ENCODE measurements at places on chromosomes 1 and 21.

GRCh38 chr1:13702425-13703127 lies 2.6 kb downstream of the PRDM2 start:
- no peak for DNase-seq

DNA sequence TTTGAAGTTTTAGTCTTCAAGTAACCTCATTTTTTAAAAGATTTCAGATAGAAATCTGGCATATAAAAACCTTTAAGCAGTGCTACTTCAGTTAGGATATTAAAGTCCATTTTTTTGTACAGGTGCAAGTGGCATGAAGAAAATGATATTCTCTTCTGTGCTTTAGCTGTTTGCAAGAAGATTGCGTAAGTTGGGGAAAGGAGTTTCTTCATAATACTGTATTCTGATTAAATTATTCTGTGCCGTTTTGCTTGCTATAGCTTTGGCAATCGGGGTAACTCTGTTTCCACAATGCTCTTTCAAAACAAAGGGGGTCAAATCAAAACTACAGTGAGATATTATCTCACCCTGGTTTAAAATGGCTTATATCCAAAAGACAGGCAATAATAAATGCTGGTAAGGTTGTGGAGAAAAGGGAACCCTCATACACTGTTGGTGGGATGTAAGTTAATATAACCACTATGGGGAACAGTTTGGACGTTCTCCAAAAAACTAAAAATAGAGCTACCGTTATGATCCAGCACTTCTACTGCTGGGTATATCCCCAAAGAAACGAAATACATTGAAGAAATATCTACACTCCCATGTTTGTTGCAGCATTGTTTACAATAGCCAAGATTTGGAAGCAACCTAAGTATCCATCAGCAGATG lies 27.1 kb downstream of the MAEL start:
- DNase-seq = no peak

- DNase-seq = peak; percentile 54
Measured at GRCh38 chr1:185681034-185681633, 53.1 kb upstream of the HMCN1 start.

GRCh38 chr1:63797056-63797726 lies 23.4 kb downstream of the ROR1 start:
- no peak for DNase-seq

DNA sequence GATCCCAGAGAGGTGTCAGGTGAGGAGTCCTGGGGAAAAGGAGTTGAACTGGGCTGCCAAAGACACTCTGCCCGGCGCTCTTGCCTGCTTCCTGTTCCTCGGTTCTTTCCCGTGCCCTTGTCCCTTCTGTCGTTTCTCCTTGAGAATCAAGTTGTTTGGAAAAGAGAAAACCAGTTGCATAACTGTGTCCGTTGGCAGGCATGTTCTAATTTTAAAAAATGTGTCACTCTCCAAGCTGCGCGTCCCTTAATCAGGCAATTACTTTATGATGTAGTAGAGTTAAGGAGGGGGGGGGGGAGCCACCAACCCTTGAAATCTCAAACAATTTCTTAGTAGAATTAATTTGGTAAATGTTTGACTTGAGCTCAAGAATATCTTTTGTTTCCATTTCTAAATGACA lies 105.9 kb upstream of the IGSF21 start:
- no peak for DNase-seq

GRCh38 chr1:236830116-236830515 lies 35.0 kb downstream of the MTR start:
- no peak for DNase-seq

DNA sequence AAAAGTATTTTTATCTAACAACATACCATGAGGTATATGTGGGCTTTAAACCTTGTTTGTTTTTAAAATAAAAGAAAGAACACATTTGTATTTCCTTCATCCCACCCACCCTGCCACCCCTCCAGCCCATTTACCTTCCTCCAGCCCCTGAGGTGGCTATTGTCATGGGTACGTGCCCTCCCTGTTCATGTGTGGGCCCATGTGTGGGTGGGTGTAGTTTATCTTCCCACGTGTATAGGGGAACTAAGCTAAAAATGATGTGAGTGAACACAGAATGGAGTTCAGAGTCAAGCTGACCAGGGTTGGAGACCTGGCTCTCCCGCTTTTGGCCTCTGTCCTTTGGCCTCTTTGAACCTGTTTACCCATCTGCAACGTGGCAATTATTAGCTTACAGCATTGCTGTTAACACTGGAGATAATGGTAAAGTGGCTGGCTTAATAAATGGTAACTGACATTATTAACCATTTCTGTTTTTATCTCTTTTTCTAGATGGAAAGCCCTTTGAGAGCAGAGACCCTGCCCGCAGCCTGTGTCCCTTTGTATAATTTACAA lies 78.1 kb upstream of the WDR26 start:
- DNase-seq = no peak

DNA sequence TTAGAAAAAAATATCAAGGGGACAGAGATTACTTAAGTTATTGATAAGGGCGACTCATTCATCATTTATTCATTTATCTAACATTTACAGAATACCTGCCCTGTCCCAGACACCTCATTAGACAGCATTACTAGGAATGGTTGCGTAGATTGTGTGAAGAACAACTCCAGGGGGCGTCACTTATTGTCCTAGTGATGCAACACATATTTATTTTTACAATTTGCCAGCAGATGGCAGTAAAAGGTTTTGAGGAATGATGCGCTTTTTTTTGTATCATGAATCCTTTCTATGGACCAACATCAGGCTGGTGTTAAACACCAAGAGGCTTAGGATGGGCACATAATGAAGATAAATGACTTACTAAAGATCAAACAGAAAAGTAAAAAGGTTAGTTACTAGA lies 5.5 kb downstream of the NCAM2 start:
- DNase-seq = peak; percentile 42

DNA sequence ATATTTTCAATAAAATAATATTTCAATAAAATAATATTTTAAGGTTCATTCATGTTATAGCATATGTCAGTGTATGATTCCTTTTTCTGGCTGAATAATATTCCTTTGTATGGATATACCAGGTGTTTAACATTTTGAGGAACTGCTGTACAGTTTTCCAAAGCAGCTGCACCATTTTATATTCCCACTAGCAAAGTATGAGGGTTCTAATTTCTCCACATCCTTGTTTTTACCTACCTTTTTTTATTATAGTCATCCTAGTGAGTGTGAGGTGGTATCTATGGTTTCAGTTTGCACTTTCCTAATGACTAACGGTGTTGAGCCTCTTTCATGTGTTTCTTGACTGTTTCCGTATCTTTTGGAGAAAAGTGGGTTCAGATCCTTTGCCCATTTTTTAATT lies 5.2 kb downstream of the DEGS1 start:
- DNase-seq = no peak

GRCh38 chr1:179545321-179545720 lies 30.4 kb downstream of the NPHS2 start:
- DNase-seq = no peak

DNA sequence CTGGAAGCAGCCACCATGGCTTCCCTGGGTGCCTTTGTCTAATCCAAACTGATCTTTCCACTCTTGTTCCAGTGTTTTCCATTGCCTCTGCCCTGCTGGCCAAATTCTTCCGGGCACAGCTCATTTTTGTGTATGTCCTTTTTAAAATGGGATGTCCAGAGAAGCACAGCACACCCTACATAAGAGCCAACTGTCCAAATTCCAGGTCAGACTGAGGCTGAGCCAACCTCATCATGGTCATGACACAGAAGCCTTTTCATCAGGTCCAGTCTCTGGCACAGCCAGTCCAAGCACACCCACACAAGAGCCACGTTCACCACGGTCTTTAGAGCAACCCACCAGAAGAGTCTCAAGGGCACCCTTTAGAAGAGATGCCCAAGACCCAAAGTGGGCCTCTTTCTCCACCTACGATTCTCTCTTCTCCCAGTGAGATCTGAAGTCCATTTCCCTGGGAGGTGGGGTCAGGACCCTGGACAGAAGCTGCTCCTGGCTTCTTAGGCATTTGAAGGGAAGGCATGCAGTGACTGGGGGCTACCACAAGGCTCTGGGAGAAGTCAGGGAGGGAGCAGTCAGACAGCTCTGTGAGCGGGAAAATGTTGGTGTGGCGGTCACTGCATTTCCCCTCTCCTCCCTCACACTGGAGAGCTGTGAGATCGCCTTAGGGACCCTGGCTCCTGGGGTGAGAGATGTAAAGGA lies 53.2 kb downstream of the SYT2 start:
- DNase-seq = no peak

GRCh38 chr1:167456926-167457325 lies 61.4 kb downstream of the CD247 start:
- DNase-seq = no peak

DNA sequence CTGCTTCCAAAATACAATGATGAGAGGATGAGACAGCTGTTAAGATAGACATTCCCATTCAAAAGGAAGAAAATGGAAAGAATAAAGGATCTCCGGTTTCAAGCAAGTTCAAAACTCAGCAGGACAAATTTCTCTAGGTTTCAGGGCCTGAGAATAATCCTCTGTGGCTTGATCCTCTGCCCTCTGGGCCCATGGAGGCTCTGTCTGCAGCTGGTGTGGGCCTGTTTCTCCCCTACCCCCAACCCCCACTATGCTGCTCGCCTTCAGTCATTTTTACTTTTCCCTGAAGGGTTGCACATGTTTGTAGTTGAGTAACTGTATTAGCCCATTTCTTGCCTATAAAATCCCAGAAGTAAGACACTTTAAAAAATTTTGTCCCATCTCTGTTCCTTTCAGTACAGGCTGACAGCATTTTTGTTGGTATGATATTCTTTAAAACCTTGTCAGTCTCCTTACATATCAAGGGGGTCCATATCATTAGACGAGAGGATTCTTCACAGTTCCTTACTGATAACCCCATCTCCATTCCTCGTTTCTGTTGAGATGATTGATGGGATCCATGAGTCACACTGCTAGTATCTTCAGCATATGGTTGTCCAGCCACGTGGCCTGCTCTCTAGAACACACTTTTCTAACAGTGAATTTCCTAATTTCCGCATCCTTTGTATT lies 10.5 kb downstream of the ZMYM4 start:
- no peak for DNase-seq

GRCh38 chr1:3689138-3689750 lies 36.9 kb downstream of the TP73 start:
- DNase-seq = no peak

DNA sequence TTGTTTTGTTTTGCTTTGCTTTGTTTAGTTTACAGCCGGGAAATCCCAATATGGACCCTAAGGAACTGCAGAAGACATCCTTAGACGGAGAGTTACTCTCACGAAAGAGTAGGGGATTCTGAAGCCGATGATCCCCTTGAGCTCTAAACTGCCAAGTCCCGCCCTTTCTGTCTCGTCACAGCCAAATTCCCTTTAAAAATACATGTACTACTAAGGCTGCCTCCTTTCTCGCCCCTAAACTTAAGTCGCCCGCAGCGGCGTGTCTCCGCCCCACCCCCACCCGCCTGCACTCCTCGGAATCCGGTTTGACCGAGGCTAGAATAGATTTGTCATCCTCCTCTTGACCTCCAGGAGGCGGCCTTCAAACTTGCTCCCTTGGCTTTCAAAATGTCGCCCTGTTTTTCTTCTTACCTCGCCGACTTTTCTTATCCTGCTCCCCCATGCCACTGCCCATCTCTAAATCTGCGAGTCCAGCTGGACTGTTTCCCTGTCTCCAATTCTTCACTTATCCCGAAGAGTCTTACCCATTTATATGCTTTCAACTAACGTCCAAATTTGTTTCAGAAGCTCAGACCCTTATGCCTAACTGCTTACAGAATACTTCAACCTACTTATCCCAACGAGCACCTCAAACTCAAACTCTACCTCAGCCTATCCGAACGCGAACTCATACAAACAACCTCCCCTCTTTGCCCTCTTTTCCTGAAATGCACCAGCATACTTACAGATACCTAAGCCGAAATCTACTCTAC lies 10.9 kb upstream of the BOLA1 start:
- DNase-seq = peak; percentile 98

GRCh38 chr1:121587230-121587569 lies 402.4 kb downstream of the SRGAP2C start:
- DNase-seq = no peak

- peak; percentile 10 for DNase-seq
Measured at GRCh38 chr1:15523104-15524020, 653 bp downstream of the CASP9 start.

Data from MM.1S (cell line).